ENCODE measurements at places on chromosomes 3 and 15.

DNA sequence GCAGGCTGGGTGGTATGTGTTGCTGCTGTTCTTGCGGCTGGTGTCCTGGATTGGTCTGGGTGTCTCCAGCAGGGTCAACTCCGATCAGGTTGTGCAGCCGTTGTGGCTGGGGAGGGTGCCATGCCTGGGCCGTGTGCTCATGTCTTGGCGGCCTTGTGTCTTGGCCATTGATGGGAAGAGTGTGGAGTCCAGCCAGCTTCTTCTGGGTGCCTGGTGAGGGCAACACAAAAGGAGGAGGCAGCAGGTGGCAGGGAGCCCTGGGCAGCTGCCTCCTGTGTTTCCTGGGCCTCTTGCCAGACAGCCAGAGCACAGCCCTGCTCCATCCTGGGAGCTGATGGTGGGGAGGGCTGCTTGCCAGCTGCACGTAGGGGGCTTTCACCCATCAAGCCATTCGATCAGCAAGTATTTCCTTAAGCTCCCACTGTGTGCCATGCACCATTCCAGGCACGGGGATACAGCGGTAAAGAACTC, 4.3 kb downstream of the CHAC1 start:
- DNase-seq: no peak

DNA sequence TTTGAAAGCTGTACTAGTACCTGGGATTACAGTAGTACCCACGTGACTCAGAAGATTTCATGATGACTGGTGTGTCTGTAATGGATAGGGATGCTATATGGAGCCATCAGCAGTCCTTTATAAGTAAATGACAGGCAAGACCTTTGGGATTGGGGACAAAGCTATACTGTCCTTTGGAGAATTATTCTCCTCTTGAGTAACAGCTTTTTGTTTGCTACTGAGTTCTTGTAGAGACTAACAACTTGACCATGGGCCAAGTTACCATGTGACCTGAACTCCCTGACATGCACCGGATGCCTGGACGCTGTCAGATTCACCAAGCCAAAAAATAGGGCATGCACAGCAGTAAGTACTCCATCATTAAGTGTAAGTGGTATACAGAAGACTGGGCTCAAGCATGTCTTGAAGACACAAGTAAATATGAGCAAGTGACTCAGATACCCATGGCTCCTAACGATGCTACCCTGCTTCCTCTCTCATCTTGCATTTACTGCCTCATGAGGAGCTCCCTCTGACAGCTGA, 12.9 kb downstream of the SEC11A start:
- DNase-seq: no peak

DNA sequence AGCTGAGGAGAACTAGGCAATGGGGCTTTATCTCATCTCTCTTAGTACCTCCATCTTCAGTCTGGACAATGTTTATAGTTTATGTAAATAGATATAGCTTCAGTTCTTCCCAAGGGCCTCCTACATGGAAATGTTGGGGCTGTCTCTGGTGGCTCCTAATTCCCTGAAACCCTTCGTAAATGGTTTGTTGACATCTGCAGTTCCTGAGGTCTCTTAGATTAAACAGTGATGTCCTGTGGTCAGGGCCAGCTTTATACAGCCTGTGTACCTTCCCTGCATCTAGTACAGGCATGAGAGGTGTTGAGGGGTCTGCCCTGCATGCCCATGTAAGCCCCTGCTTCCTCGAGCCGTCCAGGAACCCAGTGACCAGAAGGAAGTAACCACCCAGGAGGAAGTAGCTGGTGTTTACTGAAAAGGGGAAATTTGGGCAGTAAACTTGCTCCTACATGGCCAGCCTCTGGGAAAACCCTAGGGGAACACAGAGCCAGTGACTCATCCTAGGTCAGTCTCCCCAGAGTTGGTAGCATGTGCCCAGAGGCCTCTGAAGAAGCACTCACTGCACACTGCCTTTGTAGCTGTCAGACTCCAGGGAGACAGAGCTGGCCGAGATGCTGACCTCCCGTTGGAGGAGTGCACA, 4.7 kb upstream of the TBC1D2B start:
- DNase-seq: no peak

DNA sequence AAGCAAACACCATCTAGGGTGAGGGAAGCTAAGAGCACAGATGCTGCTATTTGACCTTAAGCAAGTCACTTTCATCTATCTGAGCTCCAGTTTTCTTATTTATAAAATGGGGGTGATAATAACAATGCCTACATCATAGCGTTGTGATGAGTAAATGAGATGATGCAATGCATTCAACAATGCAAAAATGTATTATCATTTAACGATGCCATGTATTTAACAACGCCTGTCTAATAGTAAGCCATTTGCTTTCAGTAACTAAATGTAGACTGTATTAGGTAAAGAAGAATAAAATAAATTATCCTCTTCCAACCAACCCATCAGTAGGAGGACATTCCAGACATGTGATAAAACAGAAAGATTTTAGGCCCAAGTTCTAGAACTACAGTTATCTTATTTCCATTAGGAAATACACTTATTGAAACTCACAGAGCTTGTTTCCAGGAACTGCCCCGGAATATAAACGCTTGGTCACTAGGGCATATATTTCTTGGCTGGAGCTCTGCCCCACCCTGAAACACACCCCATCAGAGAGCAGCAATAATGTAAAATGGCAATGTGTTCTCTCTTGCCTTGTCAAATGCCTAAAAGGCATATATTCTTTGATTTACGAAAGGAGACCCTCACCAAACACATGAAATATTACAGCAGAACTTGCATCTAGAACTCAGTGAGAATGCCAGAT, 128.3 kb downstream of the LIPC start:
- no peak for DNase-seq

GRCh38 chr3:193983846-193984818, 151.8 kb upstream of the HES1 start:
- no peak for DNase-seq

- DNase-seq: no peak
Measured at GRCh38 chr3:188266562-188267274, 112.8 kb downstream of the LPP start.

- no peak for DNase-seq
Measured at GRCh38 chr3:112980080-112980479, 5.2 kb upstream of the CD200R1 start.

GRCh38 chr15:25372298-25372697, 66.5 kb downstream of the UBE3A start:
- no peak for DNase-seq

GRCh38 chr3:195164573-195165264, 106.2 kb downstream of the XXYLT1 start:
- no peak for DNase-seq

DNA sequence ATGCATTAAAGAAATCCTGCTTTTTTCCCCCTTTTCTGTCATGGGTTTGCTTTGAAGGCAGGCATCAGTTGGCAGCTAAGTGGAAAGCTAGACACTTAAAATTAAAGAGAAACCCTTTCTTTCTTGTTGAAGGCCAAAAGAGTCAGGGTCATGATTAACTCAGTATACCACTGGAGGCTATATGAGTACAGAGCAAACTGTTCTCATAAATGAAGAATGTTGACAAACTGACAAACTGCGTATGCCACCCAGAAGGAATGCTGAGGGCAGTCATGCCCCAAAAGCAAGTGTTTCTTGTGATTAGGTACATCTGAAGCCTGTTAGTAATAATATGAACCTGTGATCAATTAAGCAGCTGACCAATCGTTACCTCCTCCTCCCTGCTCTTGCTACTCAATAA, 43.6 kb upstream of the COL6A6 start:
- DNase-seq: no peak

- DNase-seq: no peak
Measured at GRCh38 chr15:63395730-63396151, 14.1 kb upstream of the CA12 start.

- no peak for DNase-seq
Measured at GRCh38 chr15:79349525-79349924, 38.6 kb downstream of the TMED3 start.

DNA sequence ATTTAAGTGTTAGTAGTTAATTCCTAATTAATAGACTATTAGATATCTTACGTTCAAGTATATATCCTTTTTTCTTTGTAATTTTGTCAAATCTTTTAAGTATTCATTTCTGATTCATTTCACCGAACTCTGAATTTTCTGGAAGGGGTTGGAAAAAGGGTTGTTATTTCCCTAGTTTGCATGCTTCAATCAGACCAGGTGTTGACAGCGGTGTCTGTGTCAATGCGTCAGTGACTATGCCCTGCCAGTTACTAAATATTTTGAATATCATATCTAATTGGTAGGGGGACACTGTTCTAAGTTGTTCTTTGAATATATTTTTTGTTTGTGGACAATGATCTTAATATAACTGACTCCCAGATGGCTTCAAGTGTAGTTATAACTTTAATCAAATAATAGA, 62.7 kb upstream of the TNFSF10 start:
- DNase-seq: no peak

- DNase-seq: no peak
Measured at GRCh38 chr15:69161079-69161877, 843 bp downstream of the GLCE start.

GRCh38 chr3:195870937-195871336, 37.4 kb downstream of the TNK2 start:
- DNase-seq: no peak

DNA sequence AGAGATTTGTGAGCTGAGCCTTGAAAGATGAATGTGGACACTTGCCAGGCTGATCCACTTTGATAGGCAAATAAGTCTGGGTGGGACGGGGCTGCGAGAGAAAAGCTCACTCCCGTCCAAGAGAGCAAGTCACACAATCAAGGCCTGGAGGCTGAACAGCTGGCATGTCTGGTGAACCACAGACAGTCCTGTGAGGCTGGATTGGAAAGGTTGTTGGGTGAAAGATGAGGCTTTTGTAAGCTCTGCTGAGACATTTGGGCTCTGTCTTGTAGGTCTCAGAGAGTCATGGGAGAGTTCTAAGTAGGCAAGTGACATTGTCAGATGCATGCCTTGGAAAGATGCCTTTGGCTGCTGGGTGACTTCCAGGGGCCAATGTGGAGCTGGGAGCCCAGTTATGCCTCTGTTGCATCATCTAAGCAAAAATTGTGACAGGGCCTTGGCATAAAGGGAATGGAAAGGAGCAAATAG, 38.5 kb downstream of the RPLP1 start:
- no peak for DNase-seq

- no peak for DNase-seq
Measured at GRCh38 chr3:66256806-66257205, 36.0 kb downstream of the SLC25A26 start.

GRCh38 chr3:157029365-157029790, 130.6 kb downstream of the CCNL1 start:
- DNase-seq: no peak

- DNase-seq: no peak
Measured at GRCh38 chr3:77052733-77053670, 13.1 kb downstream of the ROBO2 start.

DNA sequence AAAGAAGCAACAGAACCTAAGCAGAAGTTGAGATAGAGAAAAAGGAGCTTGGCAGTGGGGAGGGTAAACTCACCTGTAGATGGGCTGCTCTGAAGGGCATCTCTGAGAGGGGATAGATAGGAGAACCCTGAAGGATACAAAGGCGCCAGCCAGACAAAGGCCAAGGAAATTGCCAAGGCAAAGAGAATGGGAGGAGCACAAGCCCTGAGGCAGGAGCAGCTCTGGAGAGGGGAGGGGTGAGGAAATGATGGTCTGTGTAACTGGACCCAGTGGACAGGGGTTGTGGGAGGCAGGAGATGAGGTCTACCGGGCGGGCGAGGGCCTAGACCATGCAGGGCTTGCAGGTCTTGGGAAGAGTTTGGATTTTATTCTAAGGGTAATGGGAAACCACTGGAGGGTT, 2.3 kb upstream of the PDIA5 start:
- no peak for DNase-seq

- no peak for DNase-seq
Measured at GRCh38 chr15:48250640-48251076, 44.6 kb downstream of the SLC12A1 start.

GRCh38 chr3:63912768-63913588, 795 bp upstream of the SCAANT1 start:
- DNase-seq: peak; percentile 5

GRCh38 chr15:50390554-50391264, 33.5 kb upstream of the USP8 start:
- no peak for DNase-seq

DNA sequence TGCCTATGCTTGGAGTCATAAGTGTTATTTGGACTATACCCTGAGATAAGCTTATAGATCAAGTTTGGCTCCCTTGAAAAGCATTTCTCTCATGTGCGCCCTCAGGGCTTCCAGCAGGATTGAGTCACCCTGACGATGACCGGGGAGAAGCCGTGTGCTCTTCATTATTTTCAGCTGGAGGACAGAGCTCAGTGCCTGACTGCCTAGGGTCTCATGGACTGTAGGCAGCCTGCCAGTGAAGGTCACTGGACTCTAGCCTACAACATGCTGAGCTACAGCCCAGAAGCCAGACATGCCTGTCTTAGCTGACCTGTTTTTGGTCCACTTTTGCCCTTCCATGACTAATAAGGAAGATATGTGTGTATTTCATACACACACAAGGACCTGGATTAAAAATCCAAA, 31.6 kb upstream of the NUDT16 start:
- DNase-seq: no peak

GRCh38 chr3:157300981-157301663, 135.5 kb upstream of the PTX3 start:
- no peak for DNase-seq

DNA sequence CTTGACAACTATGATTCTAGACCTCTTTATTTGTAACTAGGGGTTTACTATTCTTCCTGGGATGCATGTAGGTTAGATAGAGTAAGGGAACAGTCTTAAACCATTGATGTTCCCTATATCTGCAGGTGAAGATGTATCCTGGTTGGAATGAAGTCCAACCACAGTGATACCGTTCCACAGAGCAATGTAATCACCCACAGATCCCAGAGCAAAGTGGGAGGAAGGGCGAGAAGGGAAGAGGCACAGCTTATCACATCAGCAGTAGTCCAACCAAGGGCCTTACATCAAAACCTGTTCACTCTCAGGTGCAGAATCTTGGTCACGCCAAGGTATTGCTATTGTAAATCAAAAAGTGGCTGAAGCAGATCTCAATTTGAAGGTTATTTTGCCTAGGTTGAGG, 61.8 kb upstream of the LIPC start:
- no peak for DNase-seq

GRCh38 chr15:40911141-40911540, 16.9 kb downstream of the VPS18 start:
- DNase-seq: no peak

- no peak for DNase-seq
Measured at GRCh38 chr3:61893840-61894566, 332.6 kb downstream of the PTPRG start.

- DNase-seq: no peak
Measured at GRCh38 chr15:93362821-93363220, 273.8 kb upstream of the RGMA start.

DNA sequence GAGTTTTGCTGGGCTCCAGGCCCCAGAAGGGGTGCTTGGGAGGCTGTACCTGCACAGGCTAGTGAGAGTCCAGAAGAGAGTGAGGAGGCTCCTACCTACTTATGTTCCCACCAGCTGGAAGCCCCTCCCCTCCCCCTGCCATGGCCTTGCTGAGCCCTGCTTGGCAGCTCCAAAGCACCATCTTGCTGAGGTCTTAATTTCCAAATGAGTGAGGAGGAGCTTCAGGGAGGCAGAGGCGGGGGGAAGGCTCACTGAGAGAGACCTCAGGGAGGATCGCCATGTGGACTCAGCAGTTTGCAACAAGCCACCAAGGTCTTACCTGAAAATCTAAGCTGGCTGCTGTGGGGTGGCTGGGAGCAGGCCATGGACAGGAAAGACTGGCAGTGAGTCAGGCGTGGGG, 8.7 kb upstream of the CACNA2D2 start:
- no peak for DNase-seq

Measured in naive thymus-derived CD4-positive, alpha-beta T cell (primary cell).